ENCODE measurements at places on chromosomes 13 and 19.

- DNase-seq, result no peak
These were observed 30.3 kb downstream of the ZNF763 start for GRCh38 chr19:11995174-11995573.

DNA sequence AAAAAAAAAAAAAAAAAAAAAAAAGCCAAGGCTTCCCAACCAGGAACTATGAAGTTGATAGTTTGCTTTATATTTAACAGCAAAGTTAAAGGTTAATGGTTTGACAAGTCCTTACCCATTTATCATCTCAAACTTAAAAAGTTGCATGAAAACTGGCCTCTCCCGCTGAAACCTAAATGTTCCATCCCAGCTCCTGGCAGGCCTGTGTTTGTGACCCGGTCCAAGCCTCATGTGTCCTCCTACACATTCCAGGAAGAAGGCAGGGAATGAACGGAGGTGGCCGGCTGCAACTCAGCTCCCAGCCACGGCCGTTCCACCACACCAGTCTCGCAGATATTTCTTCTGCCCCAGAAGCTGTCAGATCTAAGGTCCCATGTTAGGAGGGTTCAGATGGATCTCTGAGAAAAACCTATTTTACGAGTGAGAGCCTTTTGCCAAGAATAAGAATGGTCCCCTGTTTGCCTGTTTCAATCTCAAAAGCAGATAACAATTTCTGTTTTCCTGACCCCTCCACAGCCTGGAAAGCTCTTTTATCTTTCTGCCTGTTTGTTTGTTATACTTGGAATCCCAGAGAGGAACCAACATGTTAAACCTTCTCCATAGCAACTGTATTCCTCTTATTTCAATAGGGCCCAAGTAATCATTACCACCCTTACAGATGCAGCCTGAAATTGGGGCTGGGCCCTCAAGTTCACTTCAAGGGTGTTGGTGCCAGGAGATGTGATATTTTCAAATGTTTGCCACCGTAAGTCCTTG is 56.5 kb downstream of the KCTD12 start:
- DNase-seq, result no peak

DNA sequence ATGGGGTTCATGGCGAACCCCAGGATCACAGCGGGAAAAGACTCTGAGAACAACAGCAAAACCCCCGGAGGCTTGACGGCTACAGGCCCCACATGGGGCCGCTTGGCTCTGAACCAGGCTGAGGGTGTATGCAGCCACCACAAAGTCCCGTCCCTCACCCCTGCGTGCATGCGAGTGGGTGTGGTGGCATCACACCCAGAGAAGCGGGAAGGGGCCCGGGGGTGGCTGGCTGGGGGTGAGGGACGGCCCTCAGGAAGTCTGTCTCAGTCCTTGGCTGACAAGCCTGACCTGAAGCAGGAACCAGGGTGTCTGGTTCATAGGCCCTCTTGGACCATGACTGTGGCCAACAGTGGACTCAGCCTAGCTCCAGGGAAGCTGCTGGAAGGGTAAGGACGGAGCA is 34.2 kb downstream of the CEBPG start:
- no peak for DNase-seq

- peak; percentile 21 for DNase-seq
These were observed 117.4 kb downstream of the ESD start for GRCh38 chr13:46679369-46680120.

GRCh38 chr19:51127755-51128154 is 3.0 kb downstream of the SIGLEC9 start:
- no peak for DNase-seq

DNA sequence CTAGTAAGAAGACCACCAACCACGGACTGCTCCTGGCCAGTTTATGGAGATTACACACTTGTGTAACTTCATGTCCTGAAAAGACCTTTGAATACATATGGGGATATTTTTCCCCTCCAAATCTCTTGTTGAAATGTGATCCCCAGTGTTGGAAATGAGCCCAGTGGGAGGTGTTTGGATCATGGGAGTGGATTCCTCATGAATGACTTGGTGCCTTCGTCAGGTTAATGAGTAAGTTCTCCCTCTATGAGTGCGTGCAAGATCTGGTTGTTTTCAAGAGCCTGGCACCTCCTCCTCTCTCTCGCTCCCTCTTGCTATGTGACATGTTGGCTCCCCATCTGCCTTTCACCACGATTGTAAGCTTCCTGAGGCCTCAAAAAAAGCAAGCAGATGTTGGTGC is 769.0 kb upstream of the SLITRK1 start:
- DNase-seq, result no peak

- DNase-seq, result peak; percentile 72
These were observed 95.7 kb downstream of the STK24 start for GRCh38 chr13:98480915-98481877.

DNA sequence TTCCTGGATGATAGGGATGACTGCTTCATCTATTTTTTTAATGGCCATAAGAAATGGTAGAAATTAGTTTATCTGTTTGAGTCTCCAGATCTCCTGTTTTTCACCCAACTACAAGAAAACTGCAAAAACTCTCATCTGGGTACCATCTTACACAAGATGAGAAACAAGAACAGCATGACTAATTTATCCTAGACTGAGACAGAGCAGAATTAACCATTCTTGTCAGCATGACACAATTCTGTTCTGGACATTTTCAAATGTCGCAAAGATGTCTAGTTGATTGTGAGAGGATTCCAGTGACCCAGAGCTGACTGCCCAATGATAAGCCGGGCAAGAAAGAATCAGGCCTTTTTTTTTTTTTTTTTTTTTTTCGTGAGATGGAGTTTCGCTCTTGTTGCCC is 12.8 kb downstream of the ZNF43 start:
- DNase-seq, result no peak

GRCh38 chr13:110438211-110438610 is 123.3 kb downstream of the RAB20 start:
- no peak for DNase-seq

Measured in stimulated activated CD4-positive, alpha-beta T cell treated with anti-CD3 and anti-CD28 coated beads, Interleukin-1b, Interleukin-23, amount 100 ng/mL, for 48 hours (primary cell).